Articular chondrocyte of knee joint (primary cell): ENCODE measurements at places on chromosomes 3 and 15. TPM values are rescaled to one million over a fixed set of nuclear protein-coding genes. Genes with fewer than 3 reads are reported as not detected.

The EAF1 gene
- 22.6 and 23.8 TPM in 2 replicates for total RNA-seq

The GATA2 gene
- 1.8 and 2.7 TPM in 2 replicates for total RNA-seq

The FGD5 gene
- 11.7 and 19.5 TPM in 2 replicates for total RNA-seq

The GRIP2 gene
- 0.65 and 1.6 TPM in 2 replicates for total RNA-seq

The DPPA2 gene
- total RNA-seq = not detected in 2 replicates

The WDR76 gene
- total RNA-seq = 14.1 and 19.5 TPM in 2 replicates

The MUSTN1 gene
- 0.39 TPM in 1 of 2 replicates, not detected in the other for total RNA-seq

The P2RY1 gene
- not detected in 2 replicates for total RNA-seq

The C3orf49 gene
- total RNA-seq = not detected in 2 replicates

The OSTN gene
- total RNA-seq = 1.4 TPM in 1 of 2 replicates, not detected in the other

The STOML1 gene
- 10.3 and 12.4 TPM in 2 replicates for total RNA-seq

The BCL2A1 gene
- total RNA-seq = 0.43 and 1.7 TPM in 2 replicates

The CD86 gene
- not detected in 2 replicates for total RNA-seq

The GALNT15 gene
- total RNA-seq = 26.9 and 54.3 TPM in 2 replicates

The PCSK6 gene
- total RNA-seq = 0.13 and 0.43 TPM in 2 replicates

The CKMT1A gene
- not detected in 2 replicates for total RNA-seq

The TTLL13 gene
- total RNA-seq = 0.11 and 0.13 TPM in 2 replicates

The MCF2L2 gene
- total RNA-seq = 0.65 and 1.0 TPM in 2 replicates

The H1-8 gene
- total RNA-seq = not detected in 2 replicates

The GHSR gene
- total RNA-seq = not detected in 2 replicates

The CPLX3 gene
- total RNA-seq = not detected in 2 replicates

The RYR3 gene
- not detected in 2 replicates for total RNA-seq

The VWA5B2 gene
- not detected in 2 replicates for total RNA-seq

The NECTIN3 gene
- total RNA-seq = 51.1 and 56.6 TPM in 2 replicates

The RBP2 gene
- total RNA-seq = not detected in 2 replicates

The SEMA3G gene
- total RNA-seq = under 0.01 and 0.13 TPM in 2 replicates

The HCN4 gene
- total RNA-seq = not detected in 2 replicates

The ARGFX gene
- total RNA-seq = not detected in 2 replicates

The ZIC1 gene
- 0.32 and 1.0 TPM in 2 replicates for total RNA-seq

The DUOX2 gene
- under 0.01 TPM in 1 of 2 replicates, not detected in the other for total RNA-seq

The CPNE9 gene
- total RNA-seq = not detected in 2 replicates

The ANKRD34C gene
- total RNA-seq = not detected in 2 replicates

The TLR9 gene
- 0.13 TPM in 1 of 2 replicates, not detected in the other for total RNA-seq

The IL5RA gene
- total RNA-seq = not detected in 2 replicates

The CFAP92 gene
- total RNA-seq = under 0.01 and 0.11 TPM in 2 replicates

The DUOXA2 gene
- total RNA-seq = not detected in 2 replicates

The GOLGA8J gene
- total RNA-seq = 0.22 and 0.52 TPM in 2 replicates

The CCR9 gene
- total RNA-seq = not detected in 2 replicates

The BFSP2 gene
- not detected in 2 replicates for total RNA-seq

The CXCR6 gene
- total RNA-seq = not detected in 2 replicates

The GPR160 gene
- total RNA-seq = 0.26 and 0.65 TPM in 2 replicates

The SCN11A gene
- total RNA-seq = 0.11 and 0.13 TPM in 2 replicates

The CCDC54 gene
- not detected in 2 replicates for total RNA-seq
